ENCODE measurements at places on chromosomes 12 and 14.

DNA sequence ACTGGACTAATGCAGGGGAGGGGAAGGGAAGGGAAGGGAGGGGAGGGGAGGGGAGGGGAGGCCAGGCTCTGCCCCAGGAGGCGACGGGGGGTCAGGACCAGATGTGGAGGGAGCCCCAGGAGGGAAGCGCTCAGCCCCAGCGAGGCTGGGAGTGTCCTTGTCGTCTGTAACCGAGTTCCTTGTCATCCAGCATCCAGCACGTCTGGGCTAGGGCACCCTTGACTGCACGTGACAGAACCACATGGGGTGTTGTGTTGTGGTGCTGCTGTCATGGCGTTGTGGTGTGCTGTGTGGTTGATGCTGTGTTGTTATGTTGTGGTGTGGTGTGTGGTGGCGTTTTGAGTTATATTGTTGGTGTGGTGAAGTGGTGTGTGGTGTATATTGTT lies 28.4 kb upstream of the SFSWAP start:
- DNase-seq = no peak

GRCh38 chr12:27952510-27952909 lies 20.0 kb downstream of the PTHLH start:
- no peak for DNase-seq

GRCh38 chr14:87901236-87901635 lies 91.7 kb downstream of the GALC start:
- DNase-seq = no peak

GRCh38 chr12:103728323-103728722 lies 112.7 kb downstream of the NT5DC3 start:
- no peak for DNase-seq

- DNase-seq = no peak
Measured at GRCh38 chr14:40447017-40447416, 1014.8 kb upstream of the FBXO33 start.

DNA sequence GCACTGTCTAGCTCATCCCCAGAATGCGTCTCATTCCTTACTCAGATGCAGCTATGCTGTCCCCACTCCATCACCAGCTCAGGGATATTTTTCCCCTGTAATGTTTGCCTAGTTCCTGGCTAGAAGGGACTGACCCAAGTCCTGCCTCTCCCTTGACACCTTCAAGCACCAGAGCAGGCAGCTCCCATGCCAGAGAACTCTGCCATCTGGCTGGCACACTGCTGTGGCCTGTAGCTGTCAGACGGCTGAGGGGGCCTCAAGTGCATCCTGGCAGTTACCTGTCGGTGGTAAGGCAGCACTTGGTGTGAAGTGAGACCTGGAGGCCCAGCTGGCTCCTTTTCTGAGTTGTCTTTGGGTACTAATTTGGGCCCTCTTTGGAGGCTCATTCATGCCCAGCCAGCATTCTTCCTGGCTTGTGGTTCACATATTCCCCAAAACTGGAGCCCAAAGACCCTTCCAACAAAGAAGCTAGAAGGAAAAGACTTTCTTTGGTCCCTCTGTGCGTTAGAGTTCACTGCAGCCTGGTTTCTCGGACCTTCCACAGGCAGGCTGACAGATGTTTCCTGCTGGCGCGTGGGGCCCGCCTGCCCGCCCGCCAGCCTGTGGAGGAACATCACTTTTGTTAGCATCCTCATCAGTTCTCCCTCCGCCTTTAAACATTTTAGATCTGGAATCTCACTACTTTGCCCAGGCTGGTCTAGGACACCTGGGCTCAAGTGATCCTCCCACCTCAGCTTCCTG lies 33.0 kb downstream of the RNF34 start:
- DNase-seq = no peak

GRCh38 chr14:89600950-89601826 lies 184.2 kb upstream of the FOXN3 start:
- no peak for DNase-seq

GRCh38 chr12:84994426-84994825 lies 41.7 kb downstream of the TSPAN19 start:
- no peak for DNase-seq

DNA sequence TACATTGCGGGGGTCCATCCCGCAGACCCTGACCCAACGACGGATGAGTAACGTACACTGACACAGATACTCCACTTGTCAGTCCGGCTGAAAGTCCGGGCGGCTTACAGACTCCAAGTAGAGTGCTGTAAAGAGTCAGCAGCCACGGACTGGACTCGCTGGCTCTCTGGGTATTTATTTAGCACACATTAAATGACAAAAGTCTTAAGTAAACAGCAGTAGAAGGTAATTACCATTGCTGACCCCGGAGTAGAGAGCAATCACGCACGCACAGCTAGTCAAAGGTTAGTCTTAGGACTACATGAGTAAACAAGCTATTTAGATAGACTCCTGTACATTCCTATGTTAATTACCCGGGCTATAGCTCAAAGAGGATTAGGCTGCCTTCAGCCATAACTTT lies 780.9 kb downstream of the RPS29 start:
- no peak for DNase-seq

DNA sequence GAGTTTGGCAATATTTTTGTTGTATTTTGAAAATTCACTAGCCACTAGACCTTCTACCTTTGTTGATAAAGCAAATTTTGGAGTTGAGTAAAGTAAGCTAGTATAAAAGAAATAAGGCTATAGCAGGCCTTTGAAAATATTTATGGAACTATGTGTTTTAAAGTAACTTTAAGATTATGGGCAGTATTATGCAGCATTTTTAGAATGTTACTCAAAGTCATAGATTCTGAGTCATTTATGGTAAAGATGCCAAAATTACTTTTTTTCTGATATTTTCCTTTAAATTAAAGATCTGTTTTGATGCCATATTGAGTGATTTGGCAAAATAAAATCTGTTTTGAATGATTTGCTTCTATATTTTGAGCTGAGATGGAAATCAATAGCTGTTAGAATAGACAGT lies 57.2 kb downstream of the SYNE2 start:
- no peak for DNase-seq

GRCh38 chr14:43336351-43336750 lies 1170.7 kb downstream of the FSCB start:
- DNase-seq = no peak

DNA sequence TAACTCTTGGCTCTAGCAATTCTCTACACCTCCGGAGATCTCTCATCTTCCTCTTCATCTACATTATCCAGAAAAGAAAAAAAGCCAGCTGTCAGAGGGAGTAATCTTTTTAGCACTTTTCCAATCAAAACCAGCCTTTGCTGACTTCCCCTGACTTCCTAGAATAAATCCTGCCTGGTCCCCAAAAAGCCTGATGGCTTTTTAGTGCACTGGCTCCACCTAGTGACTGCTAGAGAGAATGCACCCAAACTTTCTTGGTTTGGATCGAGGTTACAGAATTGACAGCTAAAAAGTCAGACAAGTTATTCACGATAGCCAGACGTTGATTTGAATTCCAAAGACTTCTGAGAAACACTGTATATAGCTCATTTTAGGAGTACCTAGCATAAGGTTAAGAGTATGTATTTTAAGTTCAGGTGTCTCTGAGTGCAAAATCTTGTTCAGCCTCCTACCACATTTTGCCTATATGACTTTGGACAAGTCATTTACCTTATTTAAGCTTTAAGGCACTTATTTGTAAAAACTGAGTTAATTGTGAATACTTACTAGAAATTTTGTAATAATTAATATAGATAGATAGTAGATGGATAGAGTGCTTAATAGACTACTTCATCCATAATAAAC lies 185.7 kb upstream of the GRIN2B start:
- peak; percentile 46 for DNase-seq

- no peak for DNase-seq
Measured at GRCh38 chr14:99946652-99947489, 118.4 kb upstream of the EVL start.

GRCh38 chr12:75756111-75756510 lies 244.7 kb upstream of the KRR1 start:
- DNase-seq = no peak

DNA sequence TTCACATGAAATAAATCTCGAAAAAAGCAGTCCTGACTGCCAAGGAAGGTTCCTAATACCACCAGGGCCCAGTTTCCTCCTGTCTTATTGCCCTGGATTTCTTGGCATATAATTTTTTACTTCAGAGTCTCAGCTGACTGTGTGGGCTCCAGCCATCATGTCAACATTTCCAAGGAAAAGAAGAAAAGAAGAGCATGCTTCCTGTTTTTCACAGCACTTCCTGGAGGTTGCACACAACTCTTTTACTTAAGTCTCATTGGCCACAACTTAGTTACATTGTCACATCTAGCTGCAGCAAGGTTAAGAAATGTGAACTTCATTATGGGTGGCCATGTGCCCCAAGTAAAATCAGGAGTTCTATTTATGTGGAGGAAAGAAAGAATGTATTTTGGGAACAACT lies 24.3 kb downstream of the DACT1 start:
- DNase-seq = no peak

- no peak for DNase-seq
Measured at GRCh38 chr12:10088955-10089900, 9.6 kb downstream of the CLEC1A start.

GRCh38 chr14:88252498-88252897 lies 70.6 kb downstream of the KCNK10 start:
- DNase-seq = no peak

- DNase-seq = no peak
Measured at GRCh38 chr12:110718222-110718908, 24.3 kb downstream of the PPP1CC start.

DNA sequence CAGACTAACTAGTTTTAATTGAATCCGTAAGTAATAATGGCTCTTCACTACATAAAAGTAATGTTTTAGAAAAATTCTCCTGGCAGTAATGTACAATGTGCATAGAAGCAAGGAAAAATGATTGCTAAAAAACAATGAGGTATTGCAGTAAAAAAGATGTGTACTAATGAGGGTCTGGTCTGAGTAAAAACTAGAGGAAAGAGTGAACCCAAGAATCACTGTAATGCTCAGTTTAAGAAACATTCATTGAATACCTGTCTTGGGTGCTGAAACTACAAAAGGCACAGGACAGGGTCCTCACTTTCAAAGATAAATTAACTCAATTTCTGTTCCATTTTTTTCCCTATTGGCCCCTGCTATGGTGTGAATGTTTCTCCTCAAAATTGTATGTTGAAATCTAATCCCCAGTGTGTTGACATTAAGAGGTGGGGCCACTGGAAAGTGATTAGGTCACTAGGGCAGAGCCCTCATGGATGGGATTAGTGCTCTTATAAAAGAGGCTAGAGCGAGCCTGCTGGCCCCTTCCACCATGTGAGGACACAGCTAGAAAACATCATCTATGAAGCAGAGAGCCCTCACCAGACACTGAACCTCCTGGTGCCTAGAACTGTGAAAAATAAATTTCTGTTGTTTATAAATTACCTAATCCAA lies 51.6 kb downstream of the RPS6KA5 start:
- no peak for DNase-seq

DNA sequence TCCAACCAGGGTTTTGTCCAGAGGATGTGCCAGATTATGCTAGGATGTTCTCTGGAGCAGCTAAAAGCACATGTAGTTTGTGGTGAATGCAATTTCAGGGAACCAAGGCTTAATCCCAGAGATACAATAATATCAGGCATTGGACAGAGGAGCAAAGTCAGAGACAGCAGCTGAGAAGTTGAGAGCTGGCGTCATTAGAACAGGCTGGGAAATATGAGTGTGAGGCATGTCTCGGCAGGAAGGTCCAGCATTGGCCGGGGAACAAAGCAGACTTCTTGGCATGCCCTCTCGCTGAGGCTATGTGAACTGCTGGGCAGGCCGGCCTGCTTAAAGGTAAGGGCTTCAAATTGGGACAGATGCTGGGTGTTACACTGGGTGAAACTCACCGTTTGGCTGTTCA lies 125.4 kb downstream of the CAND1 start:
- peak; percentile 80 for DNase-seq

GRCh38 chr14:72451054-72451972 lies 442.6 kb downstream of the DPF3 start:
- no peak for DNase-seq

- no peak for DNase-seq
Measured at GRCh38 chr12:83010169-83010804, 323.6 kb downstream of the TMTC2 start.

DNA sequence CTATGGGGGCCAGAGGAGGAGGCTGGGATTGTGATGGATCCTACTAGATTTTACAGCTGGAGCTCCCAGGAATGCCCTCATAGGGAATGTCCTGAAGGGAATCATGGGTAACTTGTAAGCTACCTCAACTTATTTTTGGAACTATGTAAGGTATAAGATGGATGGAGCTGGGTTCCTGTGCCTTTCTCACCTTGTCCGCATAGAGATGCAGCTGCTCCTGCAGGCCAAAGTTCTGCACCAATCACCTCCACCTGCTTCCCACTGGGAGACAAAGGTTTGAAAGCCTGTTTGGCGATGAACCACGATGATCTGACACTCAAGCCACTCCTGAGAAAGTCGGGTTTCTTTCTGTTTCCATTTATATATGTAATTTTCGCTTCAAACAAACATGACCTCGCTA lies 648 bp upstream of the AKAP5 start:
- no peak for DNase-seq

- DNase-seq = no peak
Measured at GRCh38 chr12:86496595-86496994, 240.4 kb upstream of the MGAT4C start.

DNA sequence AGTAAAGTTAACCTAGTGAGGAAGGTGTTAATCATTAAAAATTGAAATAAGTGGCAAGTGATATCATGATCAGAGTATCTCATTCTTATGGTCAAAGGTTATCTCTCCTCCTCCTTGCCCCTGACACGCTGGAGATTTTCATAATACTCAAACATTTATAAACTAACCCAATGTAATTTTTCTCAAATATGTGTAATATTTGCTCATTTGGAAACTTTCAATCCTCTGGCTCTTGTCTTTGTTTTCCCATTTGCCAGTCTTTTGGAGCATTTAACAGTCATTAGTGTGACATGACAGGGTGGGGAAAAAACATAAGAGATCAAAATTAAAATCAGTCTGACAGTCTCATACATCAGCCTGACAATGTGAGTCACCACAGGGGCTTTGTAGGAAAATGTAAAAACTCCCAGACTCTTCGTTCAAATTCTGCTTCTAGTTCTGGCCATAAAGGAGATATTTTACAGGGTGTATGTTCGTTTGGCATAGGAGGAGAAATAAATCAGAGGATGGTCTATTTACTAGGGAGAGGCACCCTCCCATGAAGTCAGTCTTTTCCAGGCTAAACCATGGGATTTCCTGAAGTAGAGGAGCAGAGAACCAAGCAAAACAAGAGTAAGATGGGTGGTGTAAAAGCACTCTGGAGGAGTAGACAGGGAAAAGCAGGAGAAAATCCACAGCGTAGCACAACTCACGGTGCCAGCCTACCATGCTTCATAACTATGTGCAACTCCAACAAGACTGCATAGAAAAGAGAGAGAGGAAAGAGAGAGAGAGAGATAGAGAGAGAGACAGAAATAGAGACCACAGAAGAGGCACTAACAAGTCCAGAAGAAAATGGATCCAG lies 369.2 kb upstream of the PDE3A start:
- no peak for DNase-seq

DNA sequence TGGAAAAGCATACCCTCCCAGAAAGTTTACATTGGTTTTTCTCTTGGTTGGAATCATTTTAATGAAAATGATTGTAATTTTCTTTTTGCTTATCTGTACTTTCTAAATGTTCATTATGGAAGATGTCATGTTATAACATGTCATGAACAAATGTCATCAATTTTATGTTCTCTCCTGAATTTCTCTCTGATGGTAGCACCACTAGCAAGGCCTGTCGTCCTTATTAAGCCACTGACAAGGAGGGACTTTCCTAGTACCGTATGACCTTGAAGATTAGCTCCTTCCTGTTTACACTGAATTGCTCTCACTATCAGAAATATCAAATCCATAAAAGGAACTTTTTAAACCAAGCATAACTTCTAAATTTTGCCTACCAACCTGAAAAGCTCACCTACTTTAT lies 99.0 kb downstream of the ESR2 start:
- DNase-seq = no peak
